MCF 10A (cell line): ENCODE measurements at places on chromosomes 5 and 9. TPM values are rescaled to one million over a fixed set of nuclear protein-coding genes. Genes with fewer than 3 reads are reported as not detected.

WNT8A gene
- total RNA-seq: not detected in 2 replicates

IL3 gene
- not detected in 2 replicates for total RNA-seq

GZMA gene
- not detected in 2 replicates for total RNA-seq

KCTD16 gene
- 0.16 and 0.20 TPM in 2 replicates for total RNA-seq

DNA sequence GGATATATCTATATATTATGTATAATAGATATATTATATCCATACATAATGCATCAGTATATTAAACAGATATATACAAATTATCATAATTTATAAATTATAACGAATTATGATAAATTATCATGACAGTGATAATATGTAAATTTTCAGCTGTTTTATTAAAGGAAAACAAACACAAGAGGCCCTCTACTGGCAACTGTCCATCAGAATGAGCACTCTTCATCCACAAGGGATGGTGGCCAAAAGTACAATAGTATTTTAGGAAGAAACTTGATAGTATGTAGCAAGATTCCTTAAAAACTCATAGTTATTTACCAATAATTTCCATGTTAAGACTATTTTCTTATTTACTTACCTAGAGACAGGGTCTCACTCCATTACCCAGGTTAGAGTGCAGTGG lies 113.3 kb upstream of the LPAR1 start:
- peak; percentile 13 for DNase-seq

DNA sequence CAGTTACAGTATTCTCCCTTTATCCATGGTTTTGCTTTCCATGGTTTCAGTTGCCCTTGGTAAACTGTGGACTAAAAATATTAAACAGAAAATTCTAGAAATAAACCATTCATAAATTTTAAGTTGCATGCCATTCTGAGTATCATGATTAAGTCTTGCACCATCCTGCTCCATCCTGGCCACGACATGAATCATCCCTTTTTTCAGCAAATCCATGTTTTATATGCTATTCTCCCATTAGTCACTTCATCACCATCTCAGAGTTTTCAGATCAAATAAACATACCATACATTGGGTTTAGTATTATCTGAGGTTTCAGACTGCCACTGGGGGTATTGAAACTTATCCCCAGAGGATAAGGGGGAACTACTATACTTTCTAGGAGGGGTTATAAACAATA lies 234.4 kb upstream of the ATP10B start:
- DNase-seq: peak; percentile 42

DNA sequence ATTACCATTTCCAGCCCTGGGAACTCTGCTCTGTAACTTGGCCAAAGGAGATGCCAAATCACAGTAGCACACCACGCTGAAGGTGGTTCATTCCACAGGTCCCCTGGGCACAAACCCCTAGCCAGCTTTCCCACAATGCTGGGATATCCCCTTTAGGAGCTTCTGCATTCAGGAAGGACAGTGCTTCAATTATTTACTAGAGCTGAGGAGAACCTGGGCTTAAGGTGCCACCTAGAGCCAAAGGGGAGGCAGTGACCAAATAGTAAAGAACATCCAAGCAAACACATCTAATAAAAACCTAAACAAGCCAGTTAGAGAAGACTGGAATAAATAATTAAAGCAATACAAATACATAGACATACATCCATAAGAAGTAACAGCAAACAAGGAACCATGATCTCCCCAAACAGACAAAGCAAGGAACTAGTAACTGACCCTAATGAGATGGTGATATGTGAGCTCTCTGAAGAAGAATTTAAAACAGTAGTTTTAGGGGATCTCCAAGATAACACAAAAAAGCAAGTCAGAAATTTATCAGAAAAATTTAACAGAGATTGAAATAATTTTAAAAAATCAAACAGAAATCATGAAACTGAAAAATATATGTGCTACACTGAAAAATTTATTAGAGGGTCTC lies 14.6 kb downstream of the KIF4B start:
- peak; percentile 58 for DNase-seq

DNA sequence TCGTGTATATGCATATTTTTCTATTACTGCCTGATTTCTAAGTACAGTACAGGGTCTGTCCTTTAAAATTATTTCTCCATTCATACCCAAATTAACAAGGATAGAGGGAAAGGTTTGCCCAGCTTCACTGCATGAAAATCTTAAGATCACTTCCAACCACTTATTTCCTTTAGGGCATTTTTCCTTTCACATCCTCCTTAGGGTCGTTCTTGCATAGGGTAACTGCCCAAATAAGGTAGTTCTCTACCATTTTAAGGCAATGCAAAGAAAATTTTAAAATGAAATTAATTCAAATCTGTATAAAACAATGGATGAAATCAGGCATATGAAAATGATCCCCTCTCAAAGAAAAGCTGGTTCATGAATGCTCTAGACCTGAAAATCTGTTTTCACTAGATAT lies 4.1 kb upstream of the CDC20B start:
- DNase-seq: no peak

DNA sequence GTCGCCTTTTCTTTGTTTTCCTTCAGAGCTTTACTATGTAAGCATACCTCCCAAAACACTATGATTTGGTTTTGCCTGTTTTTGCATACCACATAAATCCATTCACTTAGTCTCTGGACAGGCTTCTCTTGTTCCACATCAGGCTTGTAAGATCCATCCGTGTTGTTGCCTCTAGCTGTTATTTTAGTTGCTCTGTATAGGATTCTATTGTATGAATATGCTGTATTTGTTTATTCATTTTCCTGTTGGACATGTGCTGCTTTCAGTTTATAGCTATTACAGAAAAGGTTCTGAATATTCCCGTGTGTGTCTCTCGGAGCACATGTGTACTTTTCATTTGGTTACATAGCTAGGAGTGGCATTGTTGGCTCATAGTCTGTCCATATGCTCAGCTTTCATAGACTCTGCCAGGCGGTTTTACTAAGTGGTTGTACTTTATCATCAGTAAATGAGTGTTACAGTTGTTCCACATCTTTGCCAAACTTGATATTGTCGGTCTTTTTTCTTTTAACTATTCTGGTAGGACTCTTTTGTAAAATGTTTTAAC lies 41.8 kb downstream of the NUP214 start:
- no peak for DNase-seq

DNA sequence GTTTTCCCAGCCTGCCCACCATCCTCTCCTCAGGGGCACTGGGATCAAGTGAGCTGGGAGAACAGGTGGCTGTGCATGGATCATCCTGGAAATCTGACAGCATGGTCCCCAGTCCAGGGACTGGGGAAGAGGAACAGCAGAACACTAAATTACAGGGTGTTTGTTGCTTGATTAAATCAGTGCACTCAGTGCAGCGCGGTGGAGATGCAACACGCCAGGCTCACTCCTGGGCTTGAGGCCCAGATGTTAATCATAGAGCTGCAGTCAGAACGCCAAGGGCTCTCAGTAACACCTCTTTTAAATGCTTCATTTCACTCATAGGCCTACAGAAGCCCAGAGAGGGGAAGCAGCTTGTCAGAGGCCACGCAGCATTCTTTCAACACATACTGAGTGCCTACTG lies 14.2 kb upstream of the LARP1 start:
- no peak for DNase-seq

GRCh38 chr5:151083081-151083676 lies 2.3 kb upstream of the TNIP1 start:
- DNase-seq: peak; percentile 95

- DNase-seq: peak; percentile 82
Measured at GRCh38 chr5:81165493-81166119, 67.5 kb upstream of the CKMT2 start.

DNA sequence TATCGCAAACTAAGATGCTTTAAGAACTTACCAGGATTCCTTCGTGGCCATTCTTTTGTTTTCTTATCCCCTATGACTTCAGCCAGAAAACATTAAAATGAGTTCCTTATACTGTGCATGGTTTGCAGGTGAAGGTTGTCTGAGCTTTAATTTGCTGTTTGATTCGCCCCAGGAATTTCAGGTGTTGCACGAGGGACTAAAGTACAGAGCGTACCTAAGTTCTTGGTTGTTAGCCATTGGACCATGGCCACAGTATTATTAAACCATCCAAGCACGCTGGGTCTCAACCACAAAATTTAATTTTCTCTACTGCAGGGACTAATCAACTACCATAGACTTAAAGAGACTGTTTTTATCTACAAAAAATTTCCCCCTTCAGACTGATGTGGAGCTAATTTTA lies 208.4 kb upstream of the MPDZ start:
- DNase-seq: no peak

- DNase-seq: no peak
Measured at GRCh38 chr5:1343931-1344901, 683 bp downstream of the CLPTM1L start.

- DNase-seq: no peak
Measured at GRCh38 chr5:50768634-50769033, 102.2 kb downstream of the PARP8 start.

DNA sequence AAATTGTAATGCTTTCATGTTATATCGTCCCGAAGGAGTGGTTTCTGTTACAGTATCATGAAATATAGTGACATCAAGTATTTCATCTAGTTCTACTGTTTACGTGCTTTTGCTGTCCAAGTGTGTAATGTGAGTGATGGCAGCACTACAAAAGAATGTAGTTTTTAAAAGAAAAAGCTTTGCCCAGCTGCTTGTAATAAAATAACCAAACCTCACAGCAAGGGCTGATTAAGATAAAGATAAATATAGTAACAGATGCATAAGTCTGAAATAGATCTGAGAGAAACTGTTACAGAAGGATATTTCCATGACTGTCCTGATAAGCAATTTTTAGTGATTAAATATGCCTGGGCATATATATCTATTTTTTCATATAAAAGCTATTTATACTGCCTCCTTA lies 106.4 kb downstream of the AUH start:
- DNase-seq: no peak

DNA sequence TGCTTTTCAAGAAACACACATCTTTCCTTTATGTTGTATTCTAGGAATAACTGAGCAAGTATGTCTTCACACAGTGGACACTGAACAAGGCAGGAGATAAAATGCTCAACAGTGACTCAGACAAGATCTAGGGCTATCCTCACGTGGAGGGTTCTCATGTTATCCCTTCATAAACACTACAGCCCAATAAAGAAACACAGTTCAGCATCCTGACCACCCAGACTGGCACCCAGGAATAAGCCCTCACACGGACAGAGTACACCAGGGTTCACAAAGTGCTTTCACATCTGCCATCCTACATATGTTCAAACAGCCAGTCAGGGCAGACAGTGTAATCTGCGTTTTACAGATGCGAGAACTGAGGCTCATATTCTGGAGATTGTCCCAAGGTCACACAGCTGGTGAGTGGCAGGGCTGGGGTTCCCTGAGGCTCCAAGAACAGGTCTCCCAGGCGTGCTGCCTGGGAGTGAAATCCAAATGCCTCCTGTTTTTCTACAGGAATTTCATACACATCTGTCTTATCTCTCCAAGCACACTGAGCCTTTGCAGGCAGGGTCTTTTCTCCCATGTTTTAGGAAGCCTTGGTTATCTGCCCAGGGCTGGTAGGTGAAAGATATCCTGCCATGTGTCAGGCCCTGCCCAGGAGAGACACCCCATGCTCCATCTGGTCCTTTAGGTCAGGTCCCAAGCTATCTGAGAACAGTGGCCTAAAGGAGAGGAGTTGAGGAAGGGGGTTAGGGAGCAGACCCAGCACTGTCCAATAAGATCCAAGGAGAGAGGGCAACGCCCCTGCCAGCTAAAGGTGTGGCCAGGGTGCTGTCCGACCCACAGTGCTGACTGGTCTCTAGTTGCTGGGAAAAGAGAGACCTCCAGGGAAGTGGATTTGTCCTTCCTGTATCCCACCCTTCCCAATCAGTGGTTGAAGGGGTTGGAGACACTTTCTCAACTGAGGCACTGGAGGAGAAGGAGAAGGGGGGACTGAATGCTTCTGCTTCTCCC lies 47.9 kb upstream of the XPA start:
- DNase-seq: peak; percentile 17
